ENCODE measurements at places on chromosomes 13 and 19.

DNA sequence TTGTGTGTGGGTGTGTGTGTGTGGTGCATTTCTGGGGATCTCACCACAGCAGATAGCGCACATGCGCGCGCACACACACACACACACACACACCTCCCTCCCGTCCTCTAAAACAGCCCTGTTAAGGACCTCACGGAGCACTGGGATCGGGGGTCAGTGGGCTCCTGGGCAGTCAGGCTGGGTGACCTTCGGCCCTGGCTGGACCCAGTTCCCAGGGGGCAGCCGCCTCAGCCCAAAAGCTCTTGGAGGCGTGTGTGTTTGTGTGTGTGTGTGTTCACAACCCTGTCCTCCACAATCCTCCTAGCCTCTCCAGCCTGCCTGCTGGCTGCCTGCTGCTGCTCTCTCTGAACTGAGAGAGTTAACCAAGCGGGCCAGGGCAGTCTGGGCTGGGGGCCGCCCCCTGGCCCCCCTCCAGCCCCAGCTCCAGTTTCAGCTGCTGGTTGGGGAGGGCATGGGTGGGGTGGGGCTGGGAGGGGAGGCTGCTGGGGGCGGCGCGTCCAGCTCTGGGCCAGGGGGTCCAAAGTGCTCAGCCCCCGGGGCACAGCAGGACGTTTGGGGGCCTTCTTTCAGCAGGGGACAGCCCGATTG is at the start of gene FXYD1:
Gene FXYD1, plus strand, starts transcription at position 520 of the 588 bp plus-strand sequence. CDS start 1,256 bp downstream, outside the sequence.
- DNase-seq = no peak

GRCh38 chr19:49393881-49394280 is 5.8 kb downstream of the KASH5 start:
- no peak for DNase-seq

GRCh38 chr13:53254500-53254899 is 225.9 kb downstream of the OLFM4 start:
- no peak for DNase-seq

- no peak for DNase-seq
Observed at GRCh38 chr13:111482126-111482525, 161.7 kb downstream of the TEX29 start.

GRCh38 chr19:10797541-10798256 is 38.3 kb downstream of the TMED1 start:
- no peak for DNase-seq

DNA sequence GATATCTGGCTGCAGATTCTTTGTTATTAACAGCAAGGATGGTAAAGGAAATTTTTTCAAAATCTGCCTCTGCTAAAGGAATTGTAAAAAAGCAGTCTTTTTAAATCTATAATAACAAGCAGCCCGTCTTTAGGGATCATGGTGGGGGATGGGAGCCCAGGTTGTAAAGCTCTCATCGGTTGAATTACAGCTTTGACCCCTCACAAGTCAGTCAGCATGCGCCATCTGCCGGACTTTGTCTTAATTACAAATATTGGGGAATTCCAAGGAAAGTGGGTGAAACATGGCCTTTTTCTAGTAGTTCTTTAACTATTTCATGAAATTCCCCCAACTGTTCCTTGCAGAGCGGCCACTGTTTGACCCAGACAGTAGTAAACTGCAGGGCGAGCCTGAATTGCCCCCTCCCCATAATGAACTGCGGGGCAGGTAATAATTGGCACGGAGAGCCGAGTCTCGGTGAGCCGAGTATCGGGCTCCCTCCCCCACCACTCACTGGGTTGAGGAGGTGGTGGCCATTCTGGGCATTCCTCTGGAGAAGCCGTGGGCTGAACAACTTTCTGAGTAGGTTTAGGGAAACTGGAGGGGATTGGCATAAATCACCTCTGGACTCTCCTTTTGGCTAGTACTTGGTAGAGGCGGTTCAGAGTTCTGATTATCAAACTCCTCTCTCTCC is 11.6 kb downstream of the ZNF578 start:
- no peak for DNase-seq

DNA sequence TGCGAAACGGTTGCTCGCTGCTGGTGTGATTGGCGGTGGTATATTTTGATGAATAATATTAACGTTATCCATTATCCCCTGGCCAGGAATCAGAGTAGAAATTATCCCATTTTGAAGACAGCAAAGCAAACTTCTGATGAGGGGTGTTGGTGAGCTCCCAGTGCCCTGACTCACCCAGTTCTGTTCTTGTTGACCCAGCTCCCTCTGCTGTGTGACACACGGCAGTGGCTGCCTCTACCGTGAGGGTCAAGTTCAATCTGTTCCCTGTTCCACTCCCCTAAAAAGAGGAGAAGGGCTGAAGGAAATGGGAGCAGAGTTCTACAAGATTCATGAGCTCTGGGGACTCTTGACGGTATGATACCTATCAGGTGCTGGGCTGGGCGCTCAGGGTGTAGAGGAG is 2.0 kb downstream of the CAMSAP3 start:
- DNase-seq = no peak

DNA sequence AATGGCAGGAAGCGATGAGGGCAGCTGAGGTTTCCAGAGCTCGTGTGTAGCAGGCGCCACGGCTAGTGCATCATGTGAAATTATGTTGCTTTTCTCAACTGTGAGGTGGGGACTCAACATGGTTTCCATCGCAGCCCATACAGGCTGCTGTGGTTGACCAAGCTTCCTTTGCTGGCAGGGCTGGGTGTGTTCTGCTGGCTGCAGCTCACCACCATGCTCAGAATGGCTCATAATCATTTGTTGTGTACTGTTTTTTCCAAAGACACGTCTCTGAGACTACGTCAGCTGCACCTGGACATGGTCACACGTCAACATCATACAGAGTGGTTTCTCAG is 16.1 kb upstream of the RASA3 start:
- DNase-seq = no peak

- DNase-seq = no peak
Observed at GRCh38 chr19:12825254-12826131, 8.9 kb downstream of the RTBDN start.

- peak; percentile 94 for DNase-seq
Observed at GRCh38 chr13:101150998-101151397, 265.3 kb downstream of the NALCN start.

DNA sequence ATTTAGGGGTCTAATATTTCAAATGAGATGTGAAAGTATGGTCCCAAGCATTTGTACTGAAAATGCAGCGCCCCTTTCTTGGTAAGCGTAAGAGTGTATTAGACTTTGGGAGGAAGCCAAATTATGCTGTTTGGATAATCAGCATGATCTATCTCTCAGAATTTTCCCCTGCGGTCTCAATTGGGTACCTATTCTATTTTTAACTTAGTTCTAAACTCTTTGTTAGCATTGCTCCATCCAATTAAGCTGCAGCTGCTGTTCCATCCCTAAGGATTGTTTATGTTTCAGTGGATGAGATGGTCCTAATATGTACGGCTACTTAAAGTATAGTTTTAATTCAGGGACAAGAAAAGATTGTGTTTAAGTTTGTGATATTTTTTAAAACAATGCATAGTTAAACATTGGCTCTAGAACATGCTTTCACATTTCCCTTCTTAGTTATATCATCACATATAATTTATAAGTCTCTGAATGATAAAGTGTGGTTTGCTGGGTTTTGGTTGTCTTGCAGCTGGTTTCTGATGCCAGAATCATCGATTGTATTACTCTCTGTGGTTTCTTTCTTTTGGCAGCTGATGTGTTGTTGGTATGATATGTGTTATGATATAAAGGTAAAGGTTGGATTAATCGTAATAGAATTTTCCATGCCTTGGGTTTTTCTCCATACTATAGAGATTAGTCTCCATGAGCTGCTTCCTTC is 15.0 kb downstream of the POLR1D start:
- no peak for DNase-seq

DNA sequence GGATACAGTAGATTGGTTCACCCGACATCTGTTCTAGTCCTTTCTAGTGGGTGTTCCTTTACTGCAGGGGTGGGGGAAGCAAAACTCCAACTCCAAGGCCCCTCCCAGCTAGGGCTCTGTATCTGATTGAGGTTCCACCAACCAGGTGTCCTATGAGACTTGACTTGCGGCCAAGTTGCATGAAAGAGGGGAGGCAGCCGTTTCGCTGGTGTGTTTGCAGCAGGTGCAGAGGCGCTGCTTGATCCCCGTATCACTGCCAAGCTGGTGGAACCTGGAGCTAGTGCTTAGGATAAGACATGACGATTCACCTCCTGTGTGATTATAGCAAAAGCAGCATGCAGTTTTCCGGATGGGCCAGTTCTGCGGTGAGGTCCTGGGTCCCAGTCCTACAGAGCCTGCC is 338.2 kb downstream of the UQCRFS1 start:
- DNase-seq = no peak

GRCh38 chr13:21119526-21119925 is 56.8 kb downstream of the SKA3 start:
- DNase-seq = no peak

DNA sequence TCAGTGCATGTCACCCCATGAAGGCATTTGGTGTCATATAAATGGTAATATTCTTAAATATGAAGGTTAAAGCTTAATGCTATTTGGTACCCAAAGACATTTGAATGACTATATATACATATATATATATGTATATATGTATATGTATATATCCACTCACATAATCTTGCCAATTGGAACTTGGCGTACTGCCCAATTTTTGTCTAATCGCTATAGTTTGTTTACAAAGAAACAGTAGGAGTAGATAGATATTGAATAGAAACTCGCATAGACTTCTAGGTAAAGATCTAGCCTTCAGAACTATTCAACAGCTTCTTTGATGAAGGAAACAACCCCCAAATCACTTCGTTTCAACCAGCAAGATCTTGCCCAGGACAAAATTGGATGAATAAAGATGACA is 24.1 kb downstream of the KLF5 start:
- DNase-seq = no peak

- no peak for DNase-seq
Observed at GRCh38 chr13:50412046-50412617, 396.9 kb downstream of the KCNRG start.

- no peak for DNase-seq
Observed at GRCh38 chr13:97403893-97404750, 29.8 kb upstream of the RAP2A start.

DNA sequence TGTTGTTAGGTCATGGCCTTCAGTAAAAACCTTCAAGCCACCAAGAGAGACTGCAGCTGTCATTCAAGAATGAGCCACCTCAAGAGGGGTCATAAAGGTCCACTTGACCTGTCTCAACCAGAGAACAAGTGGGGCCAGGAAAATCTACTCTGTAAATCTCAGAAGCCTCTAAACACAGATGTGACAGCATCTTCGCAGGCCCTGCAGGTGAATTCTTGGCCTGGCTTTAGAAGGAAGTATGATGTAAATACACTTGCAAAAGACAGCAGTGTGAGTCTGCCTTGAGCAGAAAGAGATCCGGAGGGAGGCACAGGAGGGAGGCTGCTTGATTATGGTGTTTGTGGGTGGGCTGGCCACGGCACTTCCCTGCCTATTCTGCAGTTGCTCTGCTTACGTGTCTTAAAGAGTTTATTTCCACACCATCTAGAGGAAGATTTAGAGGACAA is 1082.9 kb downstream of the UQCRFS1 start:
- DNase-seq = no peak

DNA sequence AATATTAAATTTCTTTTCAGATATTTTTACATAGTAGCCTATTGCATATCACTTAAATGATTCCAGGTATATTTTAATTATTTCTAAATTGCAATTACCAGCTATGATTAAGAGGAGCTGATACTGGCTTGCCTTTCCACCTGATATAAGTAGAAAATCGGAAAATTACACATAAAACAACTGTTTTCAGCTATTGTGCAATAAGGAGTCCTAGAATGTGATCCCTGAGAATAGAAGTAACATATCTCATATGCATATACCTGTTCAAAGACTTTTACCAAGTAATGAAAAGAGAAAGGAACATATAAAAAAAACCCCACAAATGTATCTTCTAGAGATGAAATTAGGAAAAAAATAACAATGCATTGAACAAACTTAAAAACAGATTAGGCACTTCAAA is 1354.6 kb upstream of the PCDH9 start:
- DNase-seq = no peak

GRCh38 chr13:98299235-98299965 is 122.3 kb upstream of the RNF113B start:
- no peak for DNase-seq

GRCh38 chr13:113595131-113595530 is 10.6 kb downstream of the TFDP1 start:
- no peak for DNase-seq

DNA sequence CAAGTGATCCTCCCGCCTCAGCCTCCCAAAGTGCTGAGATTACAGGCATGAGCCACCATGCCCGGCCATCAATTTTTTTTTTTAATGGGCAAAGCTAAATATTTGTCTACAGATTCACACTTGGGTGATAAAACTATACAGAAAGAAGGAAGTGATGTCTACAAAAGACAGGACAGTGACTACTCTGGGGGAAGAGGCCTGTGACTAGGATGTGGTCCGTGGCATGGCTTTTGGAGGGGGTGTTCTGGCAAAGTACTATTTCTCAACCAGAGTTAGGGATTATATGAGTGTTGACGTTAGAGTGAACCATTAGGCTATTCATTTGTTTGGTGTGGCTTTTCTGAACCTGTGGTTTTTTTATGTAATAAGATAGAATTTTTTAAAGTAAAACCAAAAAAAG is 42.7 kb downstream of the INSR start:
- DNase-seq = no peak

DNA sequence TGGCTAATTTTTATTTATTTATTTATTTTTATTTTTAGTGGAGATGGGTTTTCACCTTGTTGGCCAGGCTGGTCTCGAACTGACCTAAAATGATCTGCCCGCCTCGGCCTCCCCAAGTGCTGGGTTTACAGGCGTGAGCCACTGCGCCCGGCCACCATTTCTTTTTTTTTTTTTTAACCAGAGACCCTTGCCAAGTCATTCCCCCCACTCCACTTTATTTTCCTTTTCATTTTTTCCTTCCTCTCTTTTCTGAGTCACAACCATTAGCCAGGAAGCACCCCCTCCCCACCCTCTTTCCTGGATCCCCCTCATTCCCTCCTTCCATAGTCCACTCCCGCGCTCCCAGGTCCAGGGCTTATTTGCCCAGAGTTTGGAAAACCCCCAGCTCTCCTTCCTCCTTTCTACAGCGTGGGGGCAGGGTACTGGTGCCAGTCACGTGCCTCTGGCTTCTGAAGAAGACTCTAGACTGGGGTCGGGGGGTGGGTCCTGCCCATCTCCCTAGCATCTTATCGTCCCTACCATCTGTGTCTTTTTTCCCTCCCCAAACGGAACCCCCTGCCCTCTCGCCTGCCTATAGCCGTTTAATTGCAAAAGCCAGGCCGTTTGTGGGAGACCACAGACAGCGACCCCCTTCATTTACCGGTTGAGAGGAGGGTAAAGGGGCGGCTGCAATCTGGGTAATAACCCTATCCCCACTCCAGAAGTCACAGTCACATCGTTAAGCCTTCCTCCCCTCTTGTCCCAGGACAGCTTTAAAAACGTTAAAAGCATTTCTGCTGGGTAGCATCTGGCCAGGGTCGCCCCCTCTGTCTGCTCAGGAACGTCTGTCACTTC is 1.1 kb upstream of the CALR start:
- peak; percentile 74 for DNase-seq

- no peak for DNase-seq
Observed at GRCh38 chr13:33832872-33833271, 14.9 kb downstream of the RFC3 start.

GRCh38 chr19:41226053-41226873 is 7.2 kb downstream of the AXL start:
- DNase-seq = no peak
